ENCODE measurements at places on chromosomes 7 and 10. TPM values are rescaled to one million over a fixed set of nuclear protein-coding genes. Genes with fewer than 3 reads are reported as not detected.
A peak's percentile ranks its signal among the peaks of the same experiment; 100 is the strongest.

DNA sequence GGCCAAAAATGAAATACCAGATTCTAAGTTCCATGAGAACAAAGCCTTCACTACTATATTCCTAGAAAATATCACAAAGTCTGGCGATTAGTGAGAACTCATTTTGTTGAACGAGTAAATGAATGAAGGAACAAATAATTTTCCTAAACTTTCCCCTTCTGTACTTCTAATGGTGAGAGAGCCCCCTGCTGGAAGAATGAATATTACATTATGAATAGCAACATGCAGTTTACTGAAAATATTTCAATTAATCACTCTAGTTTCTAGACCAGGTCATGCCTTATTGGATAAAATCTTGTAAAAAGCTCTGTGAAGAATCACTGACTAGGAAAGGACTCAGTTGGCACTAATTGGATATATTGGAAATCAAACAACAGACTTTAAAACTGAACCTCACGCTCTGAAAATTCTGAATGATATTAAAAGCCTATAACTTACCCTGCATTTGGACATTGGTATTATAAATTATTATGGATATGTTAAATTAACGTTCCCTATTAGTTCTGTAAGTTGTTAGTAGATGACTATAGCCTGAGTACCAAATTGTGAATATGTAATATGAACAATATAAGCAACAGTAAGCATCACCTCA is 32.4 kb upstream of the MTPN start:
- no peaks in the 10 kb centered on the region for H3K4me1 ChIP-seq
- H3K27ac ChIP-seq, result no peak overlapping the region
- peak; percentile 6 for DNase-seq
- no peak overlapping the region for H3K4me3 ChIP-seq
- H3K36me3 ChIP-seq, result no peaks in the 10 kb centered on the region

DNA sequence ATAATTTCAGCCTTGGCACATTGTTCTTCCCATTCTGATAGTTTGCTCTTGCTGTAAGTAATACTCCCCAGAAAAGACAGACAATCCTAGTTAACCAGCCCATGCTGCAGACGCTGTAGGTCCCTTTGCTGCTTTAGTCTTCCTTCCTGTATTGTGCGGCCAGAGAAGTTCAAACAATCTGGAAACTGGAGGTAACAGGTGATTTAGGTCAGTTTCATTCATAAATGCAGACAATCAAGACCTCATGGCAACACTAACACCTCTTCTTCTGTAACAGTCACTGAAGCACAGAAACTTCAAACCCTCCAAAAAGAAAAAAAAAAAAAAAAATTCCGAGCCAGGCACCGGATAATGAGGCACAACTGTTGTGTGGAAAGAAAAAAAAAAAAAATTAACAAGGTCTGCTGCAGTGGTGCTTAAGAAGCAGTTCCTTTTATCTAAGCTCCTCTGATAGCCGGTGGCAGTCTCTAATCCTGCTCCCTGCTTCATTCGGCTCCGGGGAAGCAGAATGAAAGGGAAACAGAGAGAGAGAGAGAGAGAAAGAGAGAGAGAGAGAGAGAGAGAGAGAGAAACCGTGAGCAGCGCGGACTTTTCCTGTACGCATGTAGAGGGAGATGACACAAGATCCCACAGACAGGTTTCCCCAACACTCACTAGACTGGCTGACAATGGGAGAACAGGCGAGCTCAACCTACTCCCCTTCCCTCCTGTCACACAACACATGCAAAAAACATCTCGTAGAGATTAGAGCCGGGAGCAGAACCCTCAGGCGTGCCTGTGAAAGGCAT is at the start of gene SEMA3A:
Gene SEMA3A (minus strand): TSS at position 306 of the 788 bp plus-strand sequence. CDS start 203 bp downstream, at position 103.
- H3K4me1 ChIP-seq, result peaks cover 14% of the 10 kb centered on the region
- peak; percentile 87 for DNase-seq
- H3K27ac ChIP-seq, result peak within 1 kb of the TSS; percentile 78
- H3K27me3 ChIP-seq, result no peaks in the 10 kb centered on the region

GRCh38 chr7:39507866-39508551 is 58.2 kb upstream of the YAE1 start:
- no peak overlapping the region for H3K4me3 ChIP-seq
- no peak for DNase-seq

DNA sequence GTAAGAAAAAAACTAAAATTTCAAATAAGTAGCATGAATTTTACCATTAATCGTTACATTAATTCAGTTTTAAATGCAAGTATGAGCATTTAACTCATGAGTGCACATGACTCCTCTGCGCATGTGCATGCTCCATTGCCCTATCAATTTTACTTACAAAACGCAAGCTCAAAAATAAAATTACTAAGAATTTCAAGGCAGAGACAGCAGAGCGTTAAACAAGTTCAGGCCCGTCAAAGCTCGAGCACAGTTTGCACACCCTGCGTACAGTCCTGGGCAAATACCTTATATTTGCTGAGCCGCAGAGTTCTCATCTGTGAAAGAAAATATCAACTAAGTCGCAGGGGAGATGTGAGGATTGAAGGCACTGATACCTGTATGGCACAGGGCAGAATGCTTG is 373.6 kb downstream of the BBS9 start:
- no peaks in the 10 kb centered on the region for H3K4me1 ChIP-seq
- H3K27me3 ChIP-seq, result no peaks in the 10 kb centered on the region
- no peak for DNase-seq
- no peak overlapping the region for H3K27ac ChIP-seq

GRCh38 chr10:47225928-47226645 is 73.9 kb upstream of the GDF10 start:
- no peak overlapping the region for H3K4me3 ChIP-seq
- H3K4me1 ChIP-seq, result no peaks in the 10 kb centered on the region
- H3K36me3 ChIP-seq, result no peaks in the 10 kb centered on the region
- DNase-seq, result no peak

GRCh38 chr10:58557714-58558113 is 45.0 kb downstream of the BICC1 start:
- no peaks in the 10 kb centered on the region for H3K4me1 ChIP-seq
- H3K27me3 ChIP-seq, result no peaks in the 10 kb centered on the region
- no peak for DNase-seq
- no peaks in the 10 kb centered on the region for H3K36me3 ChIP-seq

- H3K4me3 ChIP-seq, result no peak overlapping the region
- peak; percentile 92 for DNase-seq
- H3K36me3 ChIP-seq, result no peaks in the 10 kb centered on the region
- peaks cover 35% of the 10 kb centered on the region for H3K4me1 ChIP-seq
- peak overlapping the region; percentile 30 for H3K27ac ChIP-seq
These were observed 138.4 kb downstream of the BICC1 start for GRCh38 chr10:58651040-58651439.

DNA sequence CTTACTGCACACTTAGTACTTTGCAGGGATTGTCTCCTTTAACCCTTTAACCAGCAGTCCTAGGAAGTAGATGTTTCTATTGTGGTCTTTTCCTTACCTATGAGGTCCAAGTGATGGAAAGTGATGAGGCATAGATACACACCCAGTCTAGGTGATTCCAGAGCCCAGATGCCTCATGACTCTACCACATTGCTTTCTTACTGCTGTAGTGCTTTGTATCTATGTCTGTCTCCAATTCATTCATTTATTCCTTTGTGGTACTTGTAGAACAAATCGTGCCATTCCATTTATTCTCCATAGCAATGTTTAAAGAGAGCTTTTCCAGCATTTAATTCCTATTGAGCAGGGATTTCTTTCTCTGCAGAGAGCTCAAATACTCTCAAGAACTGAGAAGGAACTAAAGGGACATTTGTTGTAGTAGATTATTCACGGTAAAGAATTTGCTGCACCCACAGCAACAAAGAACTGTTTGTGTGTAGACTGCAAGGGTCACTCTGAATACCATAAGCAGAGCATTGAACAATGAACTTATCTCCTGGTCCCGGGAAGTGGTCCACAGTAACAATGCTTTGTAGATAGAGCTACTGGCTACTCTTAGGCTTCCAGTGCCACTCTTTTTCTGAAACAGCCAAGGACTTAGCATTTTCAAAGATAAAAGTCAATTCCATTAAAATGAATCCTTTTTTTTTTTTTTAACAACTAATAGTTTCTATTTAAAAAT is 337.0 kb downstream of the PTEN start:
- no peaks in the 10 kb centered on the region for H3K4me1 ChIP-seq
- no peak overlapping the region for H3K4me3 ChIP-seq
- H3K27ac ChIP-seq, result no peak overlapping the region
- no peaks in the 10 kb centered on the region for H3K36me3 ChIP-seq
- no peak for DNase-seq
- H3K27me3 ChIP-seq, result no peaks in the 10 kb centered on the region

DNA sequence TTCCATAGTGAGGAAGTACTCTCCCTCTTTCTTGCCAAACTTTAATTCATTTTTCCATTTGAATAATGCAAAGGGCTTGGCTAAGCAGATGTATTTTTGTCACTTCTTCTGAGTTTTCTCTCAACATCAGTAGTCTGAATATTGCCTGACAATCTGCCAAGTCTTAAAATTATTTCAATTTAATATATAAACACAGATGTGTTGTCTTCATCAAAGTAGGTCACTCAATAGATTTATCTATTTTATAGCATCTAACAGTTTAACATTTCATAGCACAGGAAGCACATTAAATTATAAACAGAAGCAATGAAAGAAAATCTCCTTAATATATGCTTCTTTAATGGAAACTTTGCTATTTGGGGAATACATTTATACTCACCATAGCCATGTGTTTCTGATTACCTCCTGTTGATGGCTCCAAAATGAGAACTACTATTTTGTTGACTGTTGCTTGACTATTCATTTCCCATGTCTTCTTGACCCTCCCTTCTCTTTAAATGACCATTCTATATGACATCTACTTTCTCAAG is 4.5 kb downstream of the CPED1 start:
- H3K27me3 ChIP-seq, result no peaks in the 10 kb centered on the region
- H3K4me3 ChIP-seq, result no peak overlapping the region
- no peak overlapping the region for H3K27ac ChIP-seq
- peaks cover 14% of the 10 kb centered on the region for H3K4me1 ChIP-seq

GRCh38 chr10:127090138-127090537 is 106.3 kb downstream of the INSYN2A start:
- H3K27me3 ChIP-seq, result no peaks in the 10 kb centered on the region
- H3K36me3 ChIP-seq, result peaks cover 6% of the 10 kb centered on the region
- DNase-seq, result no peak
- H3K4me3 ChIP-seq, result no peak overlapping the region
- H3K4me1 ChIP-seq, result no peaks in the 10 kb centered on the region

DNA sequence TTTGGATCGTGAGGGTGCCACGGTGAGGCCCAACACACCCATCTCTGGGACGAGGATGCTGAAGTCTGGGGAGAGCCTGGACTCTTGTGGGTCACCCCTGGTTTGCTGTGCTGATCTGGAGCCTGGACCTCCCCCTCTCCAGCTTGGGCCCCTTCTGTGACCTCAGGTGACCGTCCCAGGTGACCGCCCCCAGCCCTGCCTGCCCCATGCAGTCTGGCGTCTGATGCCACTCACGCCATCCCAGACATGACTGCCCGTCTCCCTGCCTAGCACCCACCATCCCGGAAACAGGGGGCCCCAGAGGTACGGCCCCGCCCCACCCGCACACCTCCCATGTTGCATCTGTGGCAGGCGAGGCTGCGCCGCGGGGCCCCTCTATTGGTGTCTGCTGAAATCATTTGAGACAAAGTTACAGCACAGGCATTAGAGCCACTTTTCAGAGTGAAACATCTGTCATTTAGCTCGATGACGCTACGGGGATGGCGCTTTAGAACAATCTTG is 21.1 kb downstream of the UNCX start:
- DNase-seq, result peak; percentile 24
- H3K4me1 ChIP-seq, result peaks cover 17% of the 10 kb centered on the region
- H3K36me3 ChIP-seq, result no peaks in the 10 kb centered on the region
- H3K4me3 ChIP-seq, result peak overlapping the region; percentile 21
- H3K27ac ChIP-seq, result no peak overlapping the region
- H3K27me3 ChIP-seq, result no peaks in the 10 kb centered on the region

DNA sequence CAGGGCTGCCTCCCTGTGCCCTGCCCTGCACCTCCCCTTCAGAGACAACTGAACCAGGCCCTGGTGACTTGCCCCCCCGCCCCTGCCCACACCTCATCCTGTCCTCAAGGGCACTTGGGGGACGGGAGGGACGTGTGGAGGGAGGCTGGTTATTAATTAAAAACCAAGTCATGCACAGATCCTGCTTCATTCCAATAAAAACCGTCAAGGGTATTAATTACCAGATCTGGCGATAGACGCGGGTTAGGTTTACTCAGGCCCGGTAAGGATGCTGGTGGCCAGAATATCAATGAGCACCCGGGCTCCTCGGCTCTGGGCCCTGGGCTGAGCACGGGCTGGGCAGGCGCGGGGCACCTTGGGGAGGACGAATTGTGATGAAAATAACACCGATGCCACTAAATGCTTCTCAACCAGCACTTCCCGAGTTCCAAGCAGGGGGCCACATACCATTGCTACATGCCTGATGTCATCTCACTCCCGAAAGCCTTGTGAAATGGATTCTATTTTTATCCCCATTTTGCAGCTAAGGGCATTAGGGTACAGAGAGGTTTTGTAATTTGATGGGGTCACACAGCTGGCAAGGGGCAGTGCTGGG is 24.5 kb upstream of the GTF2IRD1 start:
- DNase-seq, result peak; percentile 70
- H3K4me1 ChIP-seq, result peaks cover 26% of the 10 kb centered on the region
- H3K27me3 ChIP-seq, result no peaks in the 10 kb centered on the region
- no peaks in the 10 kb centered on the region for H3K36me3 ChIP-seq
- peak overlapping the region; percentile 5 for H3K4me3 ChIP-seq

GRCh38 chr7:111513566-111513965 is 48.7 kb downstream of the IMMP2L start:
- no peaks in the 10 kb centered on the region for H3K27me3 ChIP-seq
- no peak overlapping the region for H3K27ac ChIP-seq
- H3K4me1 ChIP-seq, result no peaks in the 10 kb centered on the region
- H3K4me3 ChIP-seq, result no peak overlapping the region

- H3K4me3 ChIP-seq, result no peak overlapping the region
- peaks cover 6% of the 10 kb centered on the region for H3K4me1 ChIP-seq
- no peak overlapping the region for H3K27ac ChIP-seq
- DNase-seq, result no peak
- H3K36me3 ChIP-seq, result no peaks in the 10 kb centered on the region
- peaks cover 15% of the 10 kb centered on the region for H3K27me3 ChIP-seq
These were observed 580 bp upstream of the ASB10 start for GRCh38 chr7:151187409-151188251.

- H3K27ac ChIP-seq, result no peak overlapping the region
- H3K4me3 ChIP-seq, result no peak overlapping the region
- no peak for DNase-seq
- no peaks in the 10 kb centered on the region for H3K27me3 ChIP-seq
These were observed 14.0 kb downstream of the WNT2 start for GRCh38 chr7:117308891-117309290.

GRCh38 chr10:78196964-78197363 is 163.3 kb downstream of the RPS24 start:
- no peaks in the 10 kb centered on the region for H3K36me3 ChIP-seq
- DNase-seq, result no peak
- no peak overlapping the region for H3K4me3 ChIP-seq
- H3K27ac ChIP-seq, result no peak overlapping the region
- H3K4me1 ChIP-seq, result no peaks in the 10 kb centered on the region
- no peaks in the 10 kb centered on the region for H3K27me3 ChIP-seq

Gene UCMA
- total RNA-seq, result not detected

Gene SORBS1
- 12.8 TPM for total RNA-seq

Gene LRRD1
- total RNA-seq, result 0.05 TPM

Gene CYP2E1
- 0.03 TPM for total RNA-seq

Gene NUP205
- total RNA-seq, result 210 TPM

Gene SPOCK2
- total RNA-seq, result 15.5 TPM

Gene SND1
- 146 TPM for total RNA-seq

Gene LBX1
- 13.7 TPM for total RNA-seq

Measured in SJCRH30 (cell line).